Left cardiac atrium (tissue), 4 donors: ENCODE measurements at places on chromosomes 2 and 18. TPM values are rescaled to one million over a fixed set of nuclear protein-coding genes. Genes with fewer than 3 reads are reported as not detected.

Gene PLA2R1
- total RNA-seq, result 3.2 TPM

Gene UCN
- total RNA-seq, result 1.6 TPM

Gene PCARE
- 0.58 TPM for total RNA-seq

Gene PLCD4
- total RNA-seq, result 0.73 TPM

Gene IL36A
- not detected for total RNA-seq

Gene TEX261
- 54.8 TPM for total RNA-seq

Gene GCC2
- 25.0 TPM for total RNA-seq

Gene NMS
- not detected for total RNA-seq

Gene SYT4
- total RNA-seq, result 3.8 TPM

Gene GPR35
- total RNA-seq, result 1.3 TPM

Gene ZCCHC2
- total RNA-seq, result 19.0 TPM
